GM12865 (cell line): ENCODE measurements at places on chromosomes 1 and 21.

DNA sequence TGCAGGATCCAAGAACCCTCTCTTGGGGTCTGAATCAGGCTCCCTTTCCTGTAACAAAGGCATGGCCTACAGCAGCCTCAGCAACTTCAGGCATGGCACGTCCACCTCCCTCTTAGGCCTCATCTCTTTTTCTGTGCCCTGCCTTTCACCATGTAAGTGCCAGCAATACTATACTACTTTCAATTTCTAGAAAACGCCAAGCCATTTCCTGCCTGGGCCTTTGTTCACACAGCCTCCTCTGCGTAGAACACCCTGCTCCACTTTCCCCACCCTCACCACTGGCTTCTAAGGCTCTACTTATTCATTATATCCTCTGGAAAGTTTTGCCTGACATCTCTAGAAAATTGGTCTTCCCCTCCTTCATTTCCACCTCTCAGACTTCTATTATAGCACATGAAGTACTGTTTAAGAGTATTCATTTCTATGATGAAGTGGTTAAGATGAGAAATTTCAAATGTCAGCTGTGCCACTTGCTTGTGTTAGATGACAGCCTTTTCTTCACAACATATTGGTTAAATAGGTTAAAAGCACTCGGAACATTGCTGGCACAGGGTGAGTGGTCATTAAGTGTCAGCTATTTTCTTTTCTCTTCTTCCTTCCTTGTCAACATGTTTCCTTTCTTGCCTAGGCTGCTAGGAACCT, 41.6 kb upstream of the VWA5B1 start:
- DNase-seq = peak; percentile 56

DNA sequence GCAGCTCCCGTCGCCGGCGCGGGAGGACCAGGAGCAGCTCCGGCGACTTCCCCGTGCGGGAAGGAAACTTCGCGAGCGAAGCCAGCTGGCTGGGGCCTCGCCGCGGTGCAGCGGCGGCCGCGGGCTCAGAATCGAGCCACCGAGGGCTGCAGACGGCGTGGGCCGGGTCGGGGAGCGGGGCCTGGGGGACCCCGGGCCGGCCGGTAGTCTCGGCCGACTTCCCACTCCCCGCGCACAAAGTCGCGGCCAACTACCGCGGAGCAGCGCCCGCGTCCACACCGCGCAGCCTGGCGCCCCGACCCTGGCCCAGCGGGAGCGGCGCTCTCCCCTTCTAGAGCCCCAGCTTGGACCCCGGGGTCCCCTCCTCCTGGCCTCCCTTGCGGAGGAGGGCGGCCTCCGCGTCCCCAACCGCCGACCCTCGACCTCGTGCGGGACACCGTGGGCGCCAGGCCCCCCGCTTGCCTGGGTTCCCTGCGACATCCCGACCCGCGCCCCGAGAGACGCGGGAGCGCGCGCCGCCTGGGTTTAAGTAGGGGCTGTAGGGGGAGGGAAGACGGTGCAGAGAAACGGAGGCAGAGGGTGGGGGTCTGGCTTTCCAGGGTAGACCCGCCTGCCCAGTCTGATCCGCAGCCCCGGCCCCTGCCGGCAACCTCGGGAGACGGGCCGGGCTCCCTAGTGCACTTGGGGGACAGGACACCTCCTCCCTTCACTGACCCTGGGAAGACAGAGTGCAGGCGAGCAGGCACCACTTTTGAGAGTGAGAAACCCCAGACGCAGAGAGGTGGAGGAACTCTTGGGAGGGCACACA, 4.7 kb downstream of the PRDM16 start:
- DNase-seq = no peak

- DNase-seq = no peak
Observed at GRCh38 chr1:227323171-227323966, 5.1 kb upstream of the CDC42BPA start.

DNA sequence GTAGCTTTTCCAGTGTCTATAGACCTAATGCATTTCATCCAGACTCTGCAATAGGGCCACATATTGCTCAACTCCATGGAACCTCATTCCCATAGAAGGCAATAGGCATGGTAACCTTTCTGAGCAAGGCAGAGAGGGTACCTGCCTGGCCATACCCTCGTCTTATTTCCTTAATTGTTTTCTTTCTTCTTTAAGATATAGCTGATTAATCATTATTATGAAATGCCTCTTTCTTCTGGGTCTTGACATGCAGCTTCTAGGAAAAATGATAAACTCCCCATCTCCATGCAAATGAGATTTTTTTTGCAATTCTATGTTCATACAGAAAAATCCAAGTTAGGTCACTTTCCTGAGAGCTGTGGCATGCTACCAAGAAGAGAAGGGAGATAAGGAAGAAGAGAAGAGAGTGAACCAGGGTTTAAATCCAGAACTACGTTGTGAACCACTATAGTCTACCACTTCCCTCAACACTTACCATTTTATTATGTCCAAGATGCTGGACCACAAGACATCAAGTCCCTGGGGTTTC, 33.0 kb upstream of the IL20 start:
- DNase-seq = no peak

DNA sequence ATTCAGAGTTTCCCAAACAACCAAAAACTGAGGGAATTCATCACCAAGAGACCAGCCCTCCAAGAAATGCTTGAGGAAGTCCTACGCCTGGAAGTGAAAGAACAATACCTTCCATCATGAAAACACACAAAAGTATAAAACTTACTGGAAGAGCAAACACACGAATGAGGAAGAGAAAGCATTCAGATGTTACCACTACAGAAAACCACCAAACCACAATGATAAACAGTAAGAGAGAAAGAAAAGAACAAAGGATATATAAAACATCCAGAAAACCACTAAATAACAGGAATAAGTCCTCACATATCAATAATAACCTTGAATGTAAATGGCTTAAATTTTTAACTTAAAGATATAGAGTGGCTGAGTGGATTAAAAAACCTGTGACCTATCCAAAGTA, 58.5 kb upstream of the BCL10 start:
- peak; percentile 24 for DNase-seq

- DNase-seq = no peak
Observed at GRCh38 chr1:151000408-151000807, 6.3 kb downstream of the MINDY1 start.

DNA sequence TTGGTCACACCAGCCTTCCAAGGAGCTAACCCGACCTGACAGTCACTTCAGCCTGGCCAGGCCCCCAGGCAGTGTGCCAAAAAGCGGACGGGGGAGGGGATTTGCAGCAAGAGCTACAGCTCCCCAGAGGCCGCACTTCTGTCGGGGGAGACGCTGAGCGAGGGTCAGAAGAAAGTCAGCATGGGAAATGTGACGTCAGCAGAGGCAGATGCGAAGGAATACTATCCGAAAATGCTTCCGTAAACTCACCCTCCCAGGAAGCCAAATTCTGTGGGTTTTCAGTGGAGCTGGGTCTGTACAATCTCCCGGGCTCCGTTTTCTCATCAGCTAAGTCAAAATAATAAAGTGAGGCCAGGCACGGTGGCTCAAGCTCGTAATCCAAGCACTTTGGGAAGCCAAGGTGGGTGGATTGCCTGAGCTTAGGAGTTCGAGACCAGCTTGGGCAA, 28.5 kb upstream of the ECE1 start:
- DNase-seq = no peak

- DNase-seq = no peak
Observed at GRCh38 chr1:21437341-21437640, 2.6 kb upstream of the NBPF3 start.

- no peak for DNase-seq
Observed at GRCh38 chr1:118159569-118159968, 25.5 kb downstream of the SPAG17 start.

DNA sequence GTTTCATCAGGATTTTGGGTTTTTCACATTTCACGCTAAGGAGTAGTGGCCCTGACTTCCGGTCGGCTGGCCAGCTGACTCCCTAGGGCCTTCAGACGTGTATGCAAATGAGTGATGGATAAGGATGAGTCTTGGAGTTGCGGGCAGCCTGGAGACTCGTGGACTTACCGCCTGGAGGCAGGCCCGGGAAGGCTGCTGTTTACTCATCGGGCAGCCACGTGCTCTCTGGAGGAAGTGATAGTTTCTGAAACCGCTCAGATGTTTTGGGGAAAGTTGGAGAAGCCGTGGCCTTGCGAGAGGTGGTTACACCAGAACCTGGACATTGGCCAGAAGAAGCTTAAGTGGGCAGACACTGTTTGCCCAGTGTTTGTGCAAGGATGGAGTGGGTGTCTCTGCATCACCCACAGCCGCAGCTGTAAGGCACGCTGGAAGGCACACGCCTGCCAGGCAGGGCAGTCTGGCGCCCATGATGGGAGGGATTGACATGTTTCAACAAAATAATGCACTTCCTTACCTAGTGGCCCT, 23.1 kb upstream of the TNFRSF1B start:
- peak; percentile 63 for DNase-seq
